ENCODE measurements at places on chromosomes 2 and 18.

DNA sequence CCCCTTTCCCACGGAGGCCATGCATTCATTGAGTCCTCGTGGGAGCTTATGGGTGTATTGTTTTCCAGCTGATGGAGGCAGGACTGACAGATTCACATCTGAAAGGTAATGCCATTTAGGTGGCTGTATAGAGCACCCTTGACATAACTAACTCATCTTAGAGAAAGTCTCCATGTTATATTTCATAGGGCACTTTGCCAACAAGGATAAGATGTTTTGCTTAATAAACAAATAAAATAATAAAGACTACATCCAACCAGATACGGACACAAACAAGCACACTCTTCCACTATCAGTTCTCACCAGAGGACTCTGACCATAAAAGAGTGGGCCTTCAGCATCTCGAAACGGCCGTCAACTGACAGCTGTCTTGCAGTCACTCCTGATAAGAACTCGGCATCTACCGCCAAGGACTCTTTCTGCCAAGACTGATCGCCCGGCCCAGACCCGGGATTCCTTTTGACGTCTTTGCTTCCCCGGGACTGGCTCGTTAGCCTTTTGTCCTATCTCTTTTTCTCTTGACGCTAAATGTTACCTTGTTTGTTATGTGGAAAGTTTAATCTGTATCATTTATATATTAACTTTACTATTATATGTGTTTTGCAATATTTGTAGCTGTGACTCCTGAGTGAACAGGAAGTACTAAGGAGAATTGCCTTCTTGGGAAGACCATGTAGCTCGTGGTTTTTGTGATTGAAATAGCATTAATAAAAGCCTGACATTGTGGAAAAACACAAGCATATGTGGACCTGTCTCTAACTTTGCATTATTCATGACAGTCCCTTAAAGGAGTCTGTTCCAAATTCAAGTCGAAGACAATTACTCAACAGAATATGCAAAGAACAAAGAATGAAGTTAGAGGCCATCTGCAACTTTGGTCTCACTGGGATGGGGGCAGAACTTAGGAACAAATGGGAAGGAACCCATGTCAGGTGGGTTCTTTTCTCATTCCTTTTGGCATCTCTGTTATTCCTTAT lies 195.1 kb downstream of the LPIN1 start:
- DNase-seq: no peak

DNA sequence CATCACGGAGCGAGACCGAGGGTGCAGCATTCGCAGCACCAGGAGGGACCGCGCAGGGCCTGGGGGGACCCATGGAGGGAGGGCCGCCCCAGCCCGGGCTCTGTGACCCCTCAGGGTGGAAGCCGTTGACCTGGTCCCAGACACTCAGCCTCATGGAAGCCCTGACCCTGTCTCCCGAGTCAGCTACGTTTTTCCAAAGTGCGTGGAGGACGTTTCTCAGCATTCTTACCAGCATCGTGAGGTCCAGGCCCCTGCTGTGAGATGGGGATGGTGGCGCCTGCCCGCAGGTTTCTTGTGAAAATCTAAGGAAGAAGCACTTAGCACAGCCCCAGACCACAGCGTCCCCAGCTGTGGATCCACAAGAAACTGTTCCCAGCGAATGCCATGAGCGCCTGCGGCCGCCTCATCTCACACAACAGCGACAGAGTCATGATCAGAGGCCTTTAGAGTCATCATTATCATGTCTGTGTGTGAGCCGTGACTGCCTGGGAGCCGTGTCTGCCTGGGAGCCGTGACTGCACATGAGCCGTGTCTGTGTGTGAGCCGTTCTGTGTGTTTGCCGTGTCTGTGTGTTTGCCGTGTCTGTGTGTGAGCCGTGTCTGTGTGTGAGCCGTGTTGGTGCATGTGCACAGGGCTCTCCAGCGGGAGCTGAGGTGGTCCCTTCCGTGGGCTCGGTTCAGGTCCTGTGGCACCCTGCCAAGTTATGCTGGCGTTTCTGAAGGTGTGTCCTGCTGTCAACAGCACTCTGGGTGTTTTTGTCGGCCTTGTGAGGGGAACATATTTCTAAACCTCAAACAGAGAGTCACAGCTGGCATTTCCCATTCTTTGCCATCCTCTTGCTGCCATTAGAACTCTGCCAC lies 49.2 kb upstream of the KCNG2 start:
- DNase-seq: no peak

DNA sequence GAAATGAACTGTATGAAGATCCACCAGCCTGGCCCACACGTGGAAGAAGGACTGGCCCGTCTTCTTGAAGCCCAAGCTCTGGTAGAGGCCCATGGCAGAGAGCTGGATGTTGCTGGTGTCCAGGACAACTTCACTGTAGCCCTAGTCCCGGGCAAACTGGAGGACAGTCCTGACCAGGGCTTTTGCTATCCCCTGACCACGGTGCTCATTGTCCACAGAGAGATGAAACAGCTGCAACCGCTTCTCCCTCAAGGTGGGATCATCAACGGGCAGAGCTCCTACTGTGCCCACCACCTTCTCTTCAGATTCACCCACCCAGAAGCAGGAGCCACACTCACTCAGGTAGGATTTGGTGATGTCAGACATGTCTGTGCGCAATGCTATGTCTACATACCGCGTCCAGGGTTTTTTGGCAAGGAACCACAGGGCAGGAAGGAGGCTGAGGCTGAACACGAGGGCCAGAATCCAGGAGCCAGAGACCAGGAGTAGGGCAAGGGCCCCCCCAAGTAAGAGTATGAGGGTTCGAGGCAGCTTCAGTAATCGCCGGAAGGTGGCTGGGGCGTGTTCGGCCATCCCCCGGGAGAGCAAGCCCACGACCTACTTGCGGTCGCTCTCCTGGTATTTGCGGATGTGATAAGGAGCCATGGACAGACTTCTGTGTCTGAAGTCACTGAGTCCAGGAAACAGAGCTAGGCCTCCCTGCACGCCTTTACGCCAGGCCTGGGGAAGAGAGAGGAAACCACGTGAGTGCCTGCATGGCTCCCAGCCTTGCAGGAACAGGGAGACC lies 36.3 kb downstream of the TPRKB start:
- DNase-seq: no peak

GRCh38 chr2:191800874-191801273 lies 46.0 kb downstream of the CAVIN2 start:
- DNase-seq: no peak

DNA sequence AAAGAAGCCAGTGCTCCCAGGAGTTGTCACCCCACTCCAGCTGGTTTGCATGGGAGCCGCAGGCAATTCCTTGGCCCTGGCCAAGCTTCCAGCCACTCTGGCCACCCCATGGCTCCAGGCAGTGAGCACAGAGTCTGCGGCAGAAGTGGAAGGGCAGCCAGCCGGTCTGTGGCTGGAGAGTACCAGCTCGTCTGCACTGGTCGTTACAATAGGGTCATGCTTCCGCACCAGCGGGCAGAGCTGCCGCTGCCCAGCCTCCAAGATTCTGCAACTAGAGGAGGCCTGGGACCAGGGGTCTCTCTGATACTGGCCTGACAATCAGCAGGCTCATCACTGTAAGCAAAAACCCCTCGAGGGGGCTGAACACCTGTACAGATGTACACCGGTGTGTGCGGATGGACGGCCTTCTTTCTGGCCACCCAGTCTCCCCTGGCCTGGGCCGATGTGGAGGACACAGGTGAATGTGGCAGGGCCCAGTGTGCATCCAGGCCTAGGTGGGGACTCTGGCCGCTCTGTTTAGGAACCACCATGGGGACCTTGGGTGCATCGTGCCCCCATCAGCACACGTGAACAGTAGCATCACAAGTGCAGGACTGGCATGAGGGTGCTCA lies 51.9 kb upstream of the ODC1 start:
- no peak for DNase-seq

GRCh38 chr18:36757081-36757480 lies 71.7 kb downstream of the TPGS2 start:
- DNase-seq: no peak

- no peak for DNase-seq
Measured at GRCh38 chr2:224887141-224887540, 155.1 kb downstream of the DOCK10 start.

DNA sequence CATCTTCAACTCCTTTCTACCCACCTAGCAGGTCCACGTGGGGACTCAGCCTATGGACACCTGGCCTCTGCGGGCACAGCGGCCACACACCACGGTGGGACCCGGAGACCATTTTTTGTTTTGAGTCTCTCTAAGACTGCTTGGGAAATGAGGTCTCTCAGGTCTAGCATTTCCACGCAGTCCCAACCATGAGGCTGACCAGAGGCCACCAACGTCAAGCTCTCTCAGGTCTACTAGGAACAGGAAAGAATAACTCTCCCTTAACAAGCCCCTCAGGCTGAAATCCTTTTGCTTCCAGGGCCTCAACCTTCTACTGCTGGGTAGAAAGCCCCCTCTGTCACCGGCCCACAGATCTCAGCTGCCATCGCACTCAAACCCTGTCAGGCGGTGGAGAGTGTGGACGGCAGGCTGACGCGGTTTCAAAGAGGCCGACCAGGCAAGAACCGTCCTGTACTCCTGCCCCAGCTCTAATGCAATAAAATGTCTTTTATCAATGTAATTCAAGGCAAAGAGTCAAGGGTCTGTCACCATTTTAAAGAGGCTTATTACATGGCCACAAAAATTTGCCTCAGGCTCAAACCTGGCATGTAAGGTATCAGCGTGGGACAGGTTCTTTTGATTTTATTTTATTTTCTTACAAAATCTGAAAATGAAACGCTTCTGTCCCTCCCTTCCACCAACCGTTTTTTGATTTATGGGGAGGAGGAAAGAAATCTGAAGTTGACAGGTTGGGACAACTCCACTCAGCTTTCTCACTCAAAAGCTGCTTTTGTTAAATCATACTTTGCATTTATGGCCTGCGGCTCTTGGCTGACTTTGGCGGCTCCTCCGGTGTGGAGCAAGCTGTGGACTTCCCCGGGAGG lies 74.0 kb downstream of the BCL11A start:
- DNase-seq: no peak
